ENCODE measurements at places on chromosomes 11 and 22. TPM values are rescaled to one million over a fixed set of nuclear protein-coding genes. Genes with fewer than 3 reads are reported as not detected.
A peak's percentile ranks its signal among the peaks of the same experiment; 100 is the strongest.

- peak; percentile 94 for DNase-seq
Observed at GRCh38 chr22:32661296-32661695, 140.2 kb upstream of the TIMP3 start.

DNA sequence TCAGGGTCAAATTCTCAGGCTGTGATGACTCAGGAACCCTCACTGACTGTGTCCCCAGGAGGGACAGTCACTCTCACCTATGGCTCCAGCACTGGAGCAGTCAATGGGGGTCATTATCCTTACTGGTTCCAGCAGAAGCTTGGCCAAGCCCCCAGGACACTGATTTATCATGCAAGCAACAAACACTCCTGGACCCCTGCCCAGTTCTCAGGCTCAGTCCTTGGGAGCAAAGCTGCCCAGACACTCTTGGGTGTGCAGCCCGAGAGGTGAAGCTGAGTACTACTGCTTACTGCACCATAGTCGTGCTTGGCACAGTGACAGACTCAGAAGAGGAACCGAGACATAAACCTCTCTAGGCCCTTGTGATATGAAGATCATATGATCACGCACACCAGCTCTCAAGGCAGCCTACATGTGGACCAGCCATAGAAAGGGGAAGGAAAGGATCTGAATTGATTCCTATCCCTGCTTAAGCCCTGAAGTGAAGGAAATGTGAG, 58.2 kb downstream of the ZNF280B start:
- no peak for DNase-seq

GRCh38 chr22:37054600-37055365, 3.2 kb downstream of the KCTD17 start:
- DNase-seq = no peak

DNA sequence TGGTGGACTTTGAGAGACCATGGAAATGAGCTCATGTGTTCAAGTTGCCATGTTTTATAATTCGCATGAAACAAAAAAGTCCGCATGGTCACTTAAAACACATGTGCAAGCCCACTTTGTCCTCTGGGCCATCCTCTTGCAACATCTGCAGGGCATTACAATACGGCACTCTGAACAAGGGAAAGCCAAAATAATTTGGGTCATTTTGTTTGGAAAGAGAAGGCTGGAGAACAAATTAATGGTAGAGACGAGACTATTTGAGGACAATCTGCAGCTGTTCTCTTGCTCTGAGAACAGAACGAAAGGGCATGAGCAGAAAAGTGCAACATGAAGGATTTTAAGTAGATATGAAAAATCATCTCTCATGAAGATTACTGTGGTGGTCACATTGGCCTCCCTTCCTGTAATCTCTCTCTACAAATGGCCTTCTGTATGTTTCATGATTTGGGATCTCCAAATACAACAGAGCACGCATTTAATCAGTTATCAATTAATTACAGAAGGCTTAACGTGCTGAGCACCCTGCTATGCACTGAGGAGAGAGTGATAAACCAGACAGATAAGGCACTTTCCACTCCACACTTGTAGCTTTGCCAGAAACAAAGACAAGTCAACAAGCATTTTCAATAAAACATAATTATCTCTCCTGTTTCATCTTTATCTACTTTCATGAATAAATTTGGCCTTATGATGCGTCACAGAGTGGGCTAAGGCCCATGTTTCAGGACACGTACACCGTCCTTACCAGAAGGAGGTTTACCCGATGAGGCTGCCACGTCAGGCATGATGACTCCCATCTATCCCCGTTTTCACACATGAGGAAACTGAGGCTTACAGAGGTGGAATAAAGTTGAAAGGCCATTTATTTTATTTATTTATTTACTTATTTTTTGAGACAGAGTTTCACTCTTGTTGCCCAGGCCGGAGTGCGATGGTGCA, 384.1 kb downstream of the LARGE1 start:
- no peak for DNase-seq

The ENTHD1 gene
- total RNA-seq = not detected

GRCh38 chr11:106446955-106447354, 369.5 kb downstream of the AASDHPPT start:
- DNase-seq = no peak

DNA sequence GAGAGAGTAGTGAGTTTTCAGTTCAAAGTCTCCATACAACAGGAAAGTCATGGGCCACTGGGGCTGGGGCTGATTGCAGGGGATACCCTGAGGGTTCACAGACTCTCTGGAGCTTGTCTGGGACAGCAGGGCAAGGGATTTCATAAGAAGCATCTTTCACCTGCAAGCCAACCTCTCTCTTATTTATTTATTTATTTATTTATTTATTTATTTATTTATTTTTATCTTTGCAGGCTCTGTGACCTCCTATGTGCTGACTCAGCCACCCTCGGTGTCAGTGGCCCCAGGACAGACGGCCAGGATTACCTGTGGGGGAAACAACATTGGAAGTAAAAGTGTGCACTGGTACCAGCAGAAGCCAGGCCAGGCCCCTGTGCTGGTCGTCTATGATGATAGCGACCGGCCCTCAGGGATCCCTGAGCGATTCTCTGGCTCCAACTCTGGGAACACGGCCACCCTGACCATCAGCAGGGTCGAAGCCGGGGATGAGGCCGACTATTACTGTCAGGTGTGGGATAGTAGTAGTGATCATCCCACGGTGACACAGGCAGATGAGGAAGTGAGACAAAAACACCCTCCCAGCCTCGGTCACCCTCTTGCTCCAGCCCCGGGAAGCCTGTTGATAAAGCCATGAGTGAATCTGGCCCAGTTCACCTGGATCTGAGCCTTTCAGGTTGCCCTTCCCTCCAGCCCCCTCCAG, 68.4 kb downstream of the GGTLC2 start:
- DNase-seq = no peak

The ZP1 gene
- 0.28 TPM for total RNA-seq

The OR8D1 gene
- total RNA-seq = not detected

- DNase-seq = no peak
Observed at GRCh38 chr11:96760306-96760705, 370.5 kb downstream of the JRKL start.

DNA sequence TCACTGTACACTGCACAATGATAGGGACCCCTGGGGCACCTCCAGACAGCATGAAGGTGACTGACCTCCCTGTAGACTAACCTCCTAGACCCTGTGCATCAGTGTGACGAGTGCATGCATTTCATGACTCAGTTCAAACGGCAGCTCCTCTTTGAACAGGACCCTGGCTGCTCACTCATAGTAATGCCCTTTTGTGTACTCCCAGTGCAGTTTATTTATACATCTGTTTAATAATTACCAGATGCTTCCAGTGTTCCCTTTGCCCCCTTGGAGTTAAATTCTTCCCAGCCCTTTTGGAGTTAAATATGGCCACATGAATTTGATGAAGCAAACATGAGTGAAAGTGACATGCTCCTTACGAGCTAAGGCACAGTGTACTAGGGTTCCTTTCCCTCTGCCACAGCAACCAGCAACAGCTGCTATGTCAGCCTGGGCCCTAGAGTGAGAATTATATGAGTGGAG, 72.4 kb downstream of the PANX1 start:
- peak; percentile 94 for DNase-seq

DNA sequence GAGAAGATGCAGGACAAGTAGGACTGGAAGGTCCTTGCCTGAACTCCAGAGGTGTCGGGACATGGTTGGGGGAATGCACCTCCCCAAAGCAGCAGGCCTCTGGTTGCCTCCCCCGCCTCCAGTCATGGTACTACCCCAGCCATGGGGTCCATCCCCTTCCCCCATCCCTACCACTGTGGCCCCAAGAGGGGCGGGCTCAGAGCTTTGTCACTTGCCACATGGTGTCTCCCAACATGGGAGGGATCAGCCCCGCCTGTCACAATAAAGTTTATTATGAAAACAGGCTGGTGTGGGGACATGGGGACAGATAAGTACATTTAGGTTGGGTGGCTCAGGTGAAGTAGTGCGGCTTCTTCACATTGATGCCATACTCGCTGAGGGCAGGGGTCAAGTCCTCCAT, 1.4 kb downstream of the TAF10 start:
- DNase-seq = no peak

GRCh38 chr11:65900125-65900898, at the start of gene FOSL1:
Gene FOSL1 (minus strand): TSS chr11:65900388. CDS start chr11:65900339, 49 bp downstream.
- DNase-seq = peak; percentile 97

- DNase-seq = no peak
Observed at GRCh38 chr11:73542175-73542574, 55.7 kb downstream of the FAM168A start.

DNA sequence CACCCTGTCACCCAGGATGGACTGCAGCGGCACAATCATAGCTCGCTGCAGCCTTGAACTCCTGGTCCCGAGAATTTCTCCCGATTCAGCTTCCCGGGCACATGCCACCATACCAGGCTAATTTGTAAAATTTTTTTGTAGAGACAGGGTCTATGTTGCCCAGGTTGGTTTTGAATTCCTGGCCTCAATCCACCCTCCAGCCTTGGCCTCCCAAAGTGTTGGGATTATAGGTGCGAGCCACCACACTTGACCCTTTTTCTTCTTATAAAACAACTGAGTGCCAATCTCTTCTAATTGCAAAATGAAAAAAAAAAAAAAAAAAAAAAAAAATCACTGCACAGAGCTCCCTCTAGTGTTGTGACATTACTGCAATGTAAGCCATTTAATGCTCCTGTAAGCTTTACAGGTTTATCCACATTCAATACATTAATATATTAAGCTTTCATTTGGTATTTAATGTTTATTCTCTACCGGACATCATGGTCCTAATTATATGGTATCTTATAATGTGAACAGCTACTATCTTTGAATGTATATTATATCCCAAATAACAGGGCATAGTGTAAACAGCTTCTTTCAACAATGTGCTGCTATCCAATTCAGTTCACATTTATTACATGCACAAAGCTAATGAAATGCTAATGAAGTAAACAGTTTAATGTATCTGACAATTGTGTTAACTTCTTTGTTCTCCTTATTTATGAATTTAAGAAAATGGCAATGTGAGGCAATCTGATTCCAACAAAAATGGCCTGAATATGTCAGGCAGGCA, 44.6 kb downstream of the COPB1 start:
- peak; percentile 39 for DNase-seq

- peak; percentile 23 for DNase-seq
Observed at GRCh38 chr11:89521294-89521693, 30.1 kb upstream of the NOX4 start.

DNA sequence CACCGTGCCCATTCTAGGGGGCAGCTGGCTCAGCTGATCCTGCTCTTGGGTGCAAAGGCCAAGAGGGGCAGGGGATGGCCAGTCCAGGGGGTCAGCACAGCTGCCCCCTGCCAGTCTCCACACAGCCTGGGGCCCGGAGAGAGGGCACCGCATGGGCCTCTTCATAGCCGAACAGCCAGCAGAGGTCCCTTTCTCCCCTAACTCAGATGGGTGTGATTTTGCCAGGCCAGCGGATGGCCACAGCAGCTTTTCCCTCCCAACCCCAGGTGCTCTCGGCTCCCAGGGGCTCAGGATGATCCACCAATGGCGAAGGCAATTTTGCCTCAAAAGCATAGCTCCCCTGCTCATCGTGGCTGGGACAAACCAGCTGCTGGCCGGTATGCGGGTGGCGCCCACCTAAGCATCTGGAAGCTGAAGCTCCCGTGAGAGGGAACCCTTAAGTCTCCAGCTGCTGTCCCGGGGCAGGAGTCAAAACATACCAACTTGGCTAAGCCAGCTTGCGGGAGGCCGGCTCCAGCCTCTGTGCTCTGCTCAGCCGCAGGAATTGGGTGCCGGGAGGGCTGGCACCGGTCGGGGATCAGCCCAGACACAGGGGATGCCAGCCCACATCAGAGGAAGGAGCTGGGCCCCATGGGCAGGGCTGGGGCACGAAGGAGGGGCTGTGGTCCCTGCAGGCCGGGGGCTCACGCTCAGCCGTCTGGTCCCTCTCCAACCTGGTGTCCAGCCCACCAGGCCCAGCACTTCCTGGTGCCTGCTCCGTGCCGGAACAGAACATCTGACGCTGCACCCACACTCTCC, 30.5 kb upstream of the GNB1L start:
- DNase-seq = no peak

The SLC22A25 gene
- total RNA-seq = not detected

GRCh38 chr11:79314906-79315689, 125.7 kb downstream of the TENM4 start:
- peak; percentile 41 for DNase-seq
